SHP77 (cell line): ENCODE measurements at places on chromosomes 2 and 18.

DNA sequence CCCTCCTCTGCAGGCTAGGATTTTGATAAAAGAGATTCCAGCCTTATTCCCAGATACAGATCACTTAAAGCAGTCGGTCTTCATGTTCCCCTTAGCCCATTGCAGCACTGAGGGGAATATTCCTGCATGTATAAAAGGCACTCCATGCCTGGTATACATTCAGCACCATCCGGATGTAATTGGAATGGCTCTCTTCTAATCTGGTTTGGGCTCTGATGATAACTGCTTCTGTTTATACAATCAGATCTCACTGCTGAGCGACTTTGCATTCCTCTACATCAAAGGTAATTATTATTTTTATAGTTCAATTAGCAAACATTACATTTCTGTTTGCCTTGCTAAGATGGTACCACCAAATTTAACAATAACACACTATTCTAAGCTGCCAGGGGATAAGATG, 746.9 kb upstream of the CELF4 start:
- DNase-seq: no peak

- DNase-seq: no peak
Measured at GRCh38 chr18:23784832-23785245, 95.6 kb downstream of the LAMA3 start.

GRCh38 chr2:147760984-147761383, 83.8 kb upstream of the ACVR2A start:
- no peak for DNase-seq

- no peak for DNase-seq
Measured at GRCh38 chr2:168814939-168815907, 12.8 kb downstream of the NOSTRIN start.

DNA sequence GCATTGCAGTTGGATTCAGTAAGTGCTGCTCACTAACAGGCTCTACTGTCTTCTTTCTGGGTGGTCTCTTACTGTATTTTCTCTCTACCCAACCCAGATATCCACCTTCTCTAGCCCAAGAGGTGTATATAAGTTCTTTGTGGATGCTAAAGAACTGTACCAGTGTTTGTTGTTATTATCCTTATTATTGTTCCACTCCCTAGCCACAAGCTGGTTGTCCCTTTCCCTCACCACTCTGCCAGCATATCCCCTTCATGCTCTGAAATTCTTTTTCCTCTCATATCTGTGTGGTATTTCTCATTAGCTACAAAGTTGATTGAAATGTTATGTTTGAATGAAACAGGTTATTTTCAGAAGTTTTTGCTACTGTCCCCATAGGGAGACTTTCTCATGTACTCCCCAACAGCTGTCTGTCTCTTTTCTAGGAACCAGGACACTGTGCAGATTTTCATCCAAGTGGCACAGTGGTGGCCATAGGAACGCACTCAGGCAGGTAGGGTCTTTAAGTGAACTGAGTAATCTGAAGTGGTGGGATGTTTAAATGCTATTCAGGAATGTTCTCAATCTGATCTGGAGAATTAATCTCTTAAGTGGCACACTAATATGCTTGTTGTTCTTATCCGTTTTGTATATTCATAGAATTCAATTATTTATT, 56.8 kb downstream of the COX7A2L start:
- no peak for DNase-seq

- no peak for DNase-seq
Measured at GRCh38 chr2:120978359-120979050, 242.8 kb downstream of the GLI2 start.

DNA sequence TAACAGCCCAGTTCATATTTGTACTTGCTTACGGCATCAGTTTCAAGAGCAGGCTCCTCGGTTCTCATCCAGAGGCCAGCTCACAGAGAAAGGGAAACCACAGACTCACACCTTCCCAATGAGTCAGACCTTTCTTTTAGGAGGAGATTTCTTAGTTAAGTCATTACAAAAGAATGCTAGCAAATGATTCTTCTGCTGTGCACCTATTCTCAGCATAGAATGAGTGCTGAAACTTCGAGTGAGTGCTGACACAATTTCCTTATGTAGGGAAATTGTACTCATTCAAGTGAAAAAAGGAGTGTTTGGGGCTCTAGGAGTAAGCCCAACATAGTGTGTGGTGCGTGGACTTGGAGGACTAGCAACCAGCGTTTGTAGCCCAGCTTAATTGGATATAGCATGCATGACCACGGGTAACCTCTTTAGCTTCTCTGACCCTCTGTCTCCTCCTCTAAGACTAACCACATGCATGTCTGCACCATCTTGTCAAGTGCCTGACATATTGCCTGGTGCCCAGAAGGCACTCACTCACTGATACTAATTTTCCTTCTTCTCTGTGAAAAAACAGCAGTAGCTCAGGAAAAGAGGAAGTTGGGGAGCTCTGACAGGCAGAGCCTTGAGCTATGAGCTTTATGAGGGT, 87.0 kb downstream of the ALPK2 start:
- DNase-seq: no peak

DNA sequence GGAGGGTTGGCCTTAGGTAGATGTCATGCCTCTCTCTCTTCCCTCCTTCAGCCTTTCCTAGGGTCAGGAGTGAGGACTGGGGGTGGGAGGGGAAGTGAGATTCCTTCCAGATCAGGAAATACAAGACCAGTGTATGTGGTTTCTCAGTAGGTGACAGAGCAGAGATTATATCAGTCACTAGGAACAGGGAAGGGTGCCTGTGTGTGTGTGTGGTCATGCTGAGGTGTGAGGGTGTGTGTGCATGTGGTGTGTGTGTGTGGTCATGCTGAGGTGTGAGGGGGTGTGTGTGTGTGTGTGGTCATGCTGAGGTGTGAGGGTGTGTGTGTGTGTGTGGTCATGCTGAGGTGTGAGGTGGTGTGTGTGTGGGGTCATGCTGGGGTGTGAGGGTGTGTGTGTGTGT, 259.8 kb downstream of the LOXHD1 start:
- DNase-seq: no peak

GRCh38 chr2:46718784-46719183, 196.8 kb downstream of the MCFD2 start:
- no peak for DNase-seq

DNA sequence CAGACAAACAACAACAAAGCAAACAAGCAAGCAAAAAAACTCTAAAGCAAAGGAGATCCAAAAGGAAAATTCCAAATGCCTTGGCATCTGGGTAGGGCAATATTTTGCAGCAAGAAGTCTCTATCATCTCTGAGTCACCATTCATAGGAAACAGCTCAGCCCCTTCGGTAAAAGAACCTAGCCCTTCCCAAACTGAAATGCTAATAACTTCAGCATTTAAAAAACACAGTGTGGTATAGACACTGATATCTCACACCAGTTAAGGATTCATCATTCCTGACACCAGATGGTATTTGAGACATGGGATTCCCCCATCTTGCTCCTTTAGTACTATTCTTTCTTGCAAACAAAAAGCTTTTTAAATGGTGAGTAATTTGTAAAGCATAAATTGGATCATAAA, 491.8 kb downstream of the TXNL1 start:
- no peak for DNase-seq

- DNase-seq: no peak
Measured at GRCh38 chr2:235711527-235711926, 217.7 kb downstream of the AGAP1 start.

DNA sequence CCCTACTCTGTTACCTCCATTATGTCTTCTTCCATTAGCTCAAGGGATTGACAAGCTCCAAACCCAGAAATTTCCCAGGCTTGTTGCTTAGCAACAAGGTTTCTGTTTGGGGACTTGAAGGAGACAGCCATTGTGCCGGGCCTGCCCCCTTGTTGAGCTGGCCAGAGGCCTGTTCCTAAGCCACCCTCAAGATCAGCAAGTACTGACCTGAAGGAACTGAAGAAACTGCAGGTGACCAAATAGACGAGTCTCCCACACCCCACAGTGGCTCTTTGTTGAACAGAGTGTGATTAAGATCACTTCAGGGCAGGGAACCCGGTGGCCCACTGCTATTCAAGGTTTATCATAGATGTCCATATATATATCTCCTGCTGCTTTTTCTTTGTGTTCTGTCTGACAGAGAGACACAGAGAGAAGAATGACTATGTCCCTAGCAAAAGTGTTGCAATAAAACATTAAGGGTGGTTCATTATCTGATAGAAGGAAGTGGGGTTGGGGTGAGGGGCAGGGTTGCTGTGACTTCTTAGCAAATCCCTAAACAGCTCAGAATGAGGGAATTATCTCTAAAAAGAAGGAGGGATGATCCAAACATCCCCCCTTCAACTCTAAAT, 69.2 kb downstream of the RNF144A start:
- peak; percentile 8 for DNase-seq

- DNase-seq: no peak
Measured at GRCh38 chr2:221200184-221200839, 371.8 kb downstream of the EPHA4 start.

- DNase-seq: peak; percentile 44
Measured at GRCh38 chr2:11872948-11873269, 126.5 kb downstream of the LPIN1 start.

DNA sequence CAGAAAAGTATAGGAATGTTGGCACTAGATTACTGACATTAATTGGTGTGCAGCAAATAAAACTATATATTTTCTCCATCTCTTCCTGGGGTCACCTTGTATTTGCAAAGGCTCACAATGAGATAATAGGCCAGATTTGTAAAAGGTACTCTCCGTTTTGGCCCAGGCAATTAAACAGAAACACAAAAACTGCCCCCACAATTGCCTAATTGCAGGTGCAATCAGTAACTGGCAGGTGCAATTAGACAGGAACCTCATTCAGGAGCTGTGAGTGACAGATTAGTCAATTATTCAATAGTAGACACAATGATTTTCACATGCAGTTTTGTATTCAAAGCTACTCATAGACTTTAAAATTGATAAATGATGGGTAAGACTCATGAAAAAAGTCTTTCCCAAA, 451.4 kb upstream of the ID2 start:
- no peak for DNase-seq

DNA sequence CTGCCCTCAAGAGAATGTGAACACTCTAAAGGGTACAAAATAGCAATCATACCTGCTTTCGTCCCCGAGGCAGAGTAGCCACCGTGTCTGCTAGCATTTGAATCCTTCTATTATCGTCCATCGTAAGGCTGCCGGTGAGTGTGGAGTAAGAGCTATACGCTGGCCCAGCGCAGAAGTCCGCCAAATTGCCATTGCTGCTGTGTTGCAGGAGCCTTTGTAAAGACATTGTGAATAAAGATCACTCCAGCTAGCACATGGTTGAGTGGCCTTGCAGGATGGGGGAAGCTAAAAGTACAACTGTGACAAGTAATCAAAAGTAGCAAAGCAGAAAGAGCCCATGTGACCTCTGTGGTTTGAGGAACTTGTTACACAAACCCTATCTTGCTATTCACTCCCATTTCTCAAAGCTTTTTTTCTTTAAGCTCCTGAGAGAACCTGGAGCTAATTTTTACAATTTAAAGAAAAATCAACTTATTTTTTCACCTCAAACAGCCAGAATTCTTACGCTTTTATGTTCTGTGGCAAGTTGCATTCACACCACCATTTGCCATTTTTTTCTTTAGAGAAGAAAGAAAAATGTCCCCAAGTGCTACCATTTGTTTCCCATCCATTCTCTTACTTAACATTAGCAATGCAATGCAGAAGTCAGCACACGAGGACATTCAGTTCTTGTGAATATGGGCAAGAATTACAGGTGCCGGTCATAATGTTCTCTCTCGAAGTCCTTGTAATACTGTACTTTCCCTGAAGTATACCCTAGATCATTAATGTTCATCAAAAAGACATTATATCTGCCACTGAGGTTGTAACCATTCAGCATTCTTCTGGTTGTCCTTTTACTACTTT, at the start of gene CYTIP:
Gene CYTIP (minus strand): TSS at position 295 of the 846 bp plus-strand sequence. CDS start 69 bp downstream, at position 226.
- no peak for DNase-seq

GRCh38 chr2:443741-444140, 155.8 kb upstream of the ALKAL2 start:
- no peak for DNase-seq

- DNase-seq: no peak
Measured at GRCh38 chr18:78773819-78774218, 205.8 kb upstream of the SALL3 start.

- DNase-seq: no peak
Measured at GRCh38 chr2:120381661-120382060, 35.7 kb downstream of the INHBB start.

- DNase-seq: no peak
Measured at GRCh38 chr18:11906926-11907874, 917 bp downstream of the MPPE1 start.

- no peak for DNase-seq
Measured at GRCh38 chr2:32805104-32806095, 141.4 kb upstream of the LTBP1 start.

DNA sequence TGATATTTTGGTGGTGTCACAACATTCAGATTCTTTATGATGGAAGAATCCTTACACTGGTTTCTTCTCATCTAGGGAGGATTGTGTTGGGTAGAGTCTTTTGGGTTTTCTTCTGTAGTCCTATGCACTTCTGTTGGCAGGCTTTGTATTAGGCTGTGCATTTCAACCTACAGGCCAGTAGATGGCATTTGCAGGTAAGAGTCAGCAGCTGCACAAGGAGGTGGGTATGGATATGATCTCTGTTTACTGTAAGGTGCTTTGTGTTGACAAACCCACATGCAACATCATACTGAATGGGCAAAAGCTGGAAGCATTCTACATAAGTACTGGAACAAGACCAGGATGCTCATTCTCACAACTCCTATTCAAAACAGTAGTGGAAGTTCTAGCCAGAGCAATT, 656.8 kb downstream of the METTL4 start:
- DNase-seq: peak; percentile 26

DNA sequence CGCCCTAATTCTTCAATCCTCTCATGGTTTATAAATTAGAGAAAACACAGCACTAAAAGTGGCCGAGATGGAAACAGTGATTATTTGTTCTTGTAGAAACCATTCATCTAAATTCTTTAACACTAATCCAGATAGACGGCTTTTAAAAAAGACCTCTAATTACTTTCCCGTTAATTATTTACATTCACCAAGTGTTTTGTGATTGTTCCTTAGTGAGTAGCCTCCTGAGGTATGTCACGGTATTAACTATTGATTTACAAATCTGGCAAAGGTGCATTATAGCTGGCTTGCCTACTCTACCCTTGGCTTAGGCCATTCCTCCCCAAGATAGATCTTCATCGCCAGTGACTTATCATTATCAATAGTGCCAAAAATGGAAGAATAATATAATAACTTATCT, 436.4 kb upstream of the ST6GAL2 start:
- no peak for DNase-seq
